ENCODE measurements at places on chromosomes 4 and X.

DNA sequence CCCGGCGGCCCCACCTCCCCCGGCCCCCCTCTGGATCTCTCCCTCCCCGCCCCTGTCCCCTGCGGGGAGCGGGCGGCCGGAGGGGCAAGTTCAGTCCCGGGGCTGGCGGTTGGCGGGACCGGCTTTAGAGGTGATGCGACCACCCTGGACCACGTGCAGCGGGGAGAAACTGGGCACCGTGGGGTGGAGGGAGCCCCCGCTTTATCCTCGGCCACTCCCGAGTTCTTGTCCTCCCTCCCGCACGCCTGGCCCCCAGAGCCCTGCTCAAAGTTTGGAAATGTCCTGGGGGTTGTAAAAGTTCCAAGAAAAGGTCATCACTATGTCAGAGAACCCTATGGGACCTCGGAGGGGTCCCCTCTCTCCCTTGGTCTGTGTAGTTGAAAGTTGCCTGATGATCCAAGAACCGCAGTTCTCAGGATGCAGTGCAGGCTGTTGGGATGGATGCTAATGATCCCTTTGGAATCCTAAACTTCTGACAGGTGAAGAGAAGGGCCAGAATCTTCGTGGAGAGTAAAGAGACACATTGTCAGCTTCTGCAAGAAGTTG, 411 bp upstream of the VEGFC start:
- DNase-seq, result no peak

GRCh38 chr4:60378010-60378409, 822.1 kb upstream of the ADGRL3 start:
- no peak for DNase-seq

GRCh38 chr4:72525938-72526337, 43.1 kb downstream of the ADAMTS3 start:
- DNase-seq, result peak; percentile 27

GRCh38 chrX:51151734-51152133, 180.9 kb upstream of the NUDT10 start:
- no peak for DNase-seq

DNA sequence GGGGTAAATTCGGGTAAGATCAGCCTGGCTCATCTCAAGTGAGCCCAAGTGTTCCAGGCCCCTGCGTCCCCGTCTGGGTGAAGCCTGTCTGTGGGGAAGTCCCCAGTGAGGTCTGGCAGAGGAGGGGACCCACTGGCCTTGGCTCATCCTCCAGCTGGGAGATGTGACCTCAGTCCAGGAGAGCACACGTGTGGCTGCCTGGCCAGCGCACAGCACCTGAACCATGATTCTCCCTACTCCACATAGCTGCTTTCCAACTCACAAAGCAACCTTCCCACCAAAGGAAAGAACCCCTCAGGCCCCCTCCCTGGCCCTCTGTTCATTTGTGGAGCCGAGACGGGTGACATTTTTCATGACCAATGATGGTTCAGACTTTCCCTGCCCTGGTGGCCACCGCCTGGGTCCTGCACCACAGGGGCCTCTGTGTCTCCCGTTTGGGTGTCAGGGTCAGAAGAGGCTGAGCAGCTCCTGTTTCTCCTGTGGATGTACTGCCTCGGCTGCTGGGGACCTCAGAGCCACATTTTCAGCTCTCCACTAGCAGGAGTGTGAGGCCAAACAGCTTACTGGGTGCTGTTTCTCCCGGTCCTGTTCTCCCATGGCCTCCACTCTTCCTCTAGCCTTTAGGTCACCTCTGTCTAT, 111.4 kb downstream of the CPZ start:
- no peak for DNase-seq

- DNase-seq, result no peak
Observed at GRCh38 chr4:58957711-58958110, 1847.5 kb upstream of the IGFBP7 start.

DNA sequence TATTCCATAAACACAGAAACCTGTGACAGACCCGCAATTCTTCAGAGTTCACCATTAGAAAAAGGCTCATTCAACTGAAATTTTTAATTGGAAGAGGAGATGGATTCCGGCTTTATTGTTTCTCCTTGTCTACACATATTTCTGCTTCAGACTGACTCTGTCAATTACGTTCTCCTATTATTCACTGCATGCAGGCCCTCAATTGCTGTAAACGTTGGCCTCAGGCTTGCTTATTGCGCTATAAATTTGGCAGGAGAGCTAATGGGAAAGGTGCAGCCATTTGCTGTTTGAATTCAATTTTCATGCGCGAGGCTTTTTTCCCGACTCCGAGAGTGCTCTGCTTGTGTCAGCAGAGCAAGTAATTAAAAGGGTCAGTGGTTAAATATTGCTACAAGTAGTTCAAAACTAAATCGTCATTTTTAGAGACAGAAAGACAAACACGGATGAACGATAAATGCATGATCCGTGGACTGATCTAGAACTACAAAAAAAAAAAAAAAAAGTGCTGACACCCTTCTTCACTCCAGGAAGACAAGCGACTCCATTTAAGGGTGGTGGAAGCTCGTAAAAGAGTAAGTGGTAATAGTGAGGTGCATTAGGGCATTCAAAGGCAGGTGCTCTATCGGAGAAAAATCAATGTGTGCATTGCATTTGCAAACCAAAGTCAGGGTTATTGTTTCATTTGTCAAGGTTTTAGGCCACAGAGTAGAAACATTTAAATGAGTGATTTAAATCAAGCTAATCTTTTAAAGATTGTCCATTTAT, 841.6 kb upstream of the FRG1 start:
- DNase-seq, result no peak

DNA sequence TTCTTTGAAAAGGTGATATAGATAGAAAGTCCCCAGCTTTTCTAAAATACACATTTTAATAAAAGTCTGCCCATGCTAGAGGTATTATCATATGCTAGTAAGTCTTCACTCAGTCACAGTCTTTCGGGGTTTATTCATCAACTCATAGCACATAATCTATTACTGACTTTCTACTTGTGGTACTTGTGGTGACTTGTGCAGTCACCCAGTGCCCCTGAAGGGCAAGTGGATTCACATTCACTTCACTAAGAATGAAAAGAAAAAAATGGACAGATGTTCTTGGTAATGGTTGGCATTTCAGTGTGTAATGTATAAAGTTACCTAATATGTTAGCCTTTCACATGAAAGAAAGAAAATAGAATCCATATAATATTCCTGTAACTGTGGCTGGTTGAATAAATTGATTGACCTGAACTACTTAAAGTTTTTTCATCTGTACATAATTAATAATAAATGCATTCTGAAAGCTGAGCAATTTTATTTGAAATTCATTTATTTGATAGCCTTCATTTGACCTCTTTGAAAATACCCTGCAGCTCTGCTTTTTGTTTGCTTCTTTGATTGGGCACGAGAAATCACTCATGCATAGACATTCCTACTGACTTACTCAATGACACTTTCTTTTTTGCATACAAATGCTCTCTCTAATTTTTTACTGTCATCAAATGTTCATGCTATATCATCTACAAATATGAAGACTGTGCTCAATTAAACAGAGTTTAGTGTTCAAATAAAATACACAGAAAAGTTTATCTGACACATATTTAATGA, 39.5 kb upstream of the ZNF330 start:
- DNase-seq, result no peak

DNA sequence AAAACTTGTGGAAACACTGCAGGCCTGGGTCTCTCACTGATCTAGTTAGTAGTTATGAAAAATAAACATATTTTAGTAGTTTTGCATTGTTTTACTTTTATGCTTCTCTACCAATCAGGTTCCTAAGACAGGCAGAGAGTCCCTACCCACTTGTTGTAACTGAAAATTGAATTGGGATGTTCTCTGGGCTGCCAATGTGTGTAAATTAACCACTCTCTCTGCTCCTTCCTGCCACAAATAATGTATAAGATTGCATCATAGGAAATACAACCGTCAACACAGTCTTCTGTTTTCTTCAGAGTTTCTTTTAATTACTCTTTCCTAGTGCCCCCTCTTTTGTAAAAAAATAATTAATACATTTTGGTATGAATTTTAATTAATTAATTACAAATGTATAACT, 677.3 kb downstream of the FSTL5 start:
- peak; percentile 3 for DNase-seq

DNA sequence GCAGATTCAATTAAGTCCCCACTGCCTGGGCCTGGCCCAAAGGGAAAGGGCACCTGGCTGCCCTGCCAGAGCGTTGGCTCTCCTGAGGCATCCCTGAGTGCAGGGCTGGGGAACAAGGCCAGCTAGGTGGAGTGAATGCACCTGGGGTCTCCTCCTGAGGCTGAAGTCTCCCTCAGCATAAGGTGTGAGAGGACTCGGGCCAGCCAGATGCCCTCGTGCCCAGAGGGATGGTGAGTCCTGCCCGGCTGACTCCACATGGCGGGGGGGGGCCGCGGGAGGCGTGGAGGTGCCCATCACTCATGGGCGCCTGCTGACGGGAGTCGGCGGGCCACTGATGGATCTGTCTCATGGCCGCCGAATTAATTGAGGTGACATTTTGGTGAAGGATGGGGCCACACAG, 87.8 kb downstream of the GATB start:
- DNase-seq, result no peak

GRCh38 chr4:122759639-122760310, 27.3 kb downstream of the BBS12 start:
- no peak for DNase-seq

All from fibroblast of skin of left quadriceps (primary cell).